ENCODE measurements at places on chromosomes 3 and 15.
A peak's percentile ranks its signal among the peaks of the same experiment; 100 is the strongest.

DNA sequence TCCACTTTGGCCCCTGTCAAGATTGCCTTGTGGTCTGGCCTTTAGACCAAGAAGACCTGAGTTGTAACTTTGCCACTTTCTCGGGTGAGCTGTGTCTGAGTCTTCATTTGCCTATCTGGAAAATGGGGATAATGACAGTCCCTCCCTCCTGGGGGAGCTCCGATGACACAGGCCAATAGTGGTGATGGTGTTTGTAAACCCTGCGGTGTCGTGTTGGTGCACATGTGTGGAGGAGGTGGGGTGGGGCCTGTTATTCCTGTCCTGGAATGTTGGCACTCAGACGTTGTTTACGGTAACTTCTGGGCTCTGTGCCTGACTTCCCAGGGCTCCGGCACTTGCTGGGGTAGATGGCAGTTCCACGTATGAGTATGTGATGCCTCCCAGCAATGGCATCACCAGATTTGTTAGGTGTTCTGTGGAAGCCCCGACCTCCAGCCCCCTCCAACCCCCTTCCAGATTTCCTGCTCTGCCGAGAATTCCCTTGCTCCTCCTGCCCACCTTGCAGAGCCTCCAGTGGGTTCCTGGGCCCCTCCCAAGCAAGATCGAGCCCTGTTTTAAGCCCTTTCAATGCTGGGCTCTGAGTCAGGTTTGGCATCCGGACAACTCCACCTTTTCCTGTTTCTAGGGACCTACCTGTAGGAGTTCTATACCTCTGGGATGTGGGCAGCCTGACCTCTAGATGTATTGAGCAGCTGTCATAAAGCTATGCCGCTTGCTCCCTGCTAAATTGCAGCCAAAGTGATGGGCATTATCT is 31.4 kb downstream of the HRH1 start:
- DNase-seq: peak; percentile 95

GRCh38 chr15:58026051-58026450 is 39.5 kb downstream of the ALDH1A2 start:
- no peak for DNase-seq

DNA sequence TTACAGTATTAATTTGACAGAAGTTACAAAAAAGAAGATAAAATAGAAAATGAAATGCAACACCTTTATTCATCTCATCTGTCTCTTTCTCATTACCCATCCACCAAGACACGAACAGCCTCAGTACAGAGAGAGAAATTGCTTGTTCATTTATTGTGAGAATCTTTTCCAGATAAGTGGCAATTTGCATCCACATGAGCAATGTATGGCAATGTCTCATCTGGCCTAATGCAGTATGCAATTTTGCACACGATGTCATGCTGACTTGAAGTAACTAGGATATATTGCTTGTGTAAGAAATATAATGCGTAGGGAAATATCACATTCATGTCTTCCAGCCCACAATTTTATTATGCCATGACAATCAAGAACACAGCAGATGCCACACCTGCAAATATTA is 866.9 kb downstream of the ROBO1 start:
- no peak for DNase-seq

DNA sequence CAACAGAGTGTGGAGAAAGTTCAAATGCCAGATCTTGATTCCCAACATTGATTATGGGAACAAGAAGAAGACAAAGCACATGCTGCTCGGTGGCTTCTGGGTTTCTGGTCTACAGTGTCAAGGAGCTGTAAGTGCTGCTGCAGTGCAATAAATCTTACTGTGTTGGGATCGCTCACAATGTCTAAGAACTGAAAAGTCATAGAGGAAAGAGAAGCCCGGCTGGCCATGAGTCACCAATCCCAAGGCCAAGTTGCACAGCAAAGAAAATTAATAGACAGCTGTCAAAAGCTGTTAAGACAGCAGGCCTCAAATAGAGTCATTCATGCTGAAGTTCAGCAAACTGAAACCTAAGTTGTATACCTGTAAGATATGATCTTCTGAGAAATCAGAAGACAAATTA is 33.2 kb upstream of the SPPL2A start:
- DNase-seq: peak; percentile 6

DNA sequence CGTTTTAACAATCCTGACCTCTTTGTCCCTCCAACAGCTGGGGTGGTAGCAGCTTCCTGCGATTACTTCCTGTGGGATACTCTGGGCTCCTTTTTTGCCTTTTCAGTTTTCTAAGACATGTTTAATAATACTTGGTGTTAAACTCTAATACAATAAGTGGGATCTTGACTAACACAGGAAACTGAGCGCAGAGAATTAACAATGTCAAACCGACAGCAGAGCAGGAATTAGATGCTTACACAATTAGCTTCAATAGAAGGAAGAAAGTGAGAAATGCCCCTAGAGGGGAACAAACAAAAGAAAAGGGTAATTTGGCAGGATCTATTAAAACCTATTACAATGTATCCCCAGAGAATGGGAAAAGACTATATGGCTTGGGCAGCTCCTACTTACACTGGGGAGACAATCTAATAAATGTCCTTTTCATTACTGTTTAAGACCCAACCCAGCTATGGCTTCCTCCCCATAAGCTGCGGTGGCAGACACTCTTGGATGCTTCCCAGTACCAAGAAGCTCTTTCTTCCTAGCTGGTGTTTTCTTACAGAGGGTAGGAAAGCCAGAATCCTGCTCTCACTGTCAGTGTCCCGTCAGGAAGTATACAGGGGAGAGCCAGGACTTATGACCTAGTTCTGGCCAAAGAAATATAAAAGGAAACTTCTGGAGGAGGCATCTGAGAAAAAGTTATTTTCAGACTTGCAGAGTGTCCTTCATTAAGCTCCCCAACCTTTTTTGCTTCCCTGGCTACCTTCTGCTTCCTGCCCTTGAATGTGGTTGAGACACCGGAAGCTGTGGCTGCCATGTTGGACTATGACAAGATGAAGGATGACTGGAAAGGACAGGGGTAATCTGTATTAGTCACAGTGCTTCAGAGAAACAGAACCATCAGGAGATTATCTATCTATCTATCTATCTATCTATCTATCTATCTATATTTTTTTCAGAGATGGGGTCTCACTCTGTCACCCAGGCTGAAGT is 194.1 kb upstream of the KBTBD8 start:
- DNase-seq: no peak

DNA sequence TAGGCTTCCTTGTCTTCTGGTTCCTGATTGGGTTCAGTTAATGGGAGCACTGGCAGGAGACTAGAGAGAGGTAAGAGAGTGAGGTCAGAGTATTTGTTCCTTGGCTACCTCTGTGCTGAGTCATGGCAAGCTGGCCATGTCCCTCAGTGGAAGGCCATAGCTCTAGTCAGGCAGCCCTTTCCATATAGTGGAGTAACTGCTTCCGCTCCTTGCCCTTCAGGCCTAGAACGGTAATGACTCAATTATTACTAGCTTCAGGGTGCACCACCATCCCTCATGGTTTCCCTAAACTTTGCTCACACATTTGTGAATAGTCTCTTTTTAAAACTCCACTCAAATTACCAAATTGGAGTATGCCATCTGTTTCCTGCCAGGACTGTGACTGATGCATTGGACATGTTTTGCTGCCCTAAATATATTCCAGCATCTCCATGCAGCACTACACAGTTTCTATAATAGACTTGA is 10.5 kb upstream of the ANO10 start:
- DNase-seq: peak; percentile 63

DNA sequence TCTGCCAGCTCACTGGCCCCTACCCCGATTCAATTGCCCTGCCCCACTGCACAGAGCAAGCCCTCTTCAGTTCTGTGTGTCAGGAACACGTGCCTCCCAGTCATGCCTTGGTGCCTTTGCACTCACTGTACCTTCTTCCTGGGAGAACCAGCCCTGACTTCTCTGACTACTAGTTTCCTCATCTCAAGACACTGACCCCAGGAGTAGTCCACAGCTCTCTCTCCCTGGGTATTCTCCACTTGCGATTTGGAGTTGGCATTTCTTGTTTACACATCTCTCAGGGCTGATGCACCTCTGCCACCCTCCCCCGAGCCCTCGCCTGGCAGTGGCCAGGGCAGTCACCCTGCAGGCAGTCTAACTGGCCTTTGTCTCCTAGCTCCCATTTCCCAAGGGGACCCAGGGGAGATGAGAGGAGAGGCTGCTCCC is 5.7 kb downstream of the CISH start:
- no peak for DNase-seq

DNA sequence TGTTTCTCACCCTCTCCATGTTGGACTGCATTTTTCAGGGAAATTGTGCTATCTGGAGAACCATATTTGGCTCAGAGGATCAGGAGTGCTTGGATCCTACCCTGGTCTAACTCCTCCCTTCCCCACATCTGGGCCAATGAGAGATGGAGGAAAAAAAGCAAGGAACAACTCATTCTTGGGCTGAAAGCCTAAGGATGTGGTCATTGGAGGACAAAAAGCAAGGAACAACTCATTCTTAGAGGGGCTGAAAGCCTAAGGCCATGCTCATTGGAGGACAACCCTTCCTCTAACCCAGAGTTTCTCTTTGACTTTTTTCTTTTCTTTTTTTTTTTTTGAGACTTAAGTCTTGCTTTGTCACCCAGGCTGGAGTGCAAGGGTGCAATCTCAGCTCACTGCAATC is 48.6 kb upstream of the CHRNB4 start:
- DNase-seq: no peak

DNA sequence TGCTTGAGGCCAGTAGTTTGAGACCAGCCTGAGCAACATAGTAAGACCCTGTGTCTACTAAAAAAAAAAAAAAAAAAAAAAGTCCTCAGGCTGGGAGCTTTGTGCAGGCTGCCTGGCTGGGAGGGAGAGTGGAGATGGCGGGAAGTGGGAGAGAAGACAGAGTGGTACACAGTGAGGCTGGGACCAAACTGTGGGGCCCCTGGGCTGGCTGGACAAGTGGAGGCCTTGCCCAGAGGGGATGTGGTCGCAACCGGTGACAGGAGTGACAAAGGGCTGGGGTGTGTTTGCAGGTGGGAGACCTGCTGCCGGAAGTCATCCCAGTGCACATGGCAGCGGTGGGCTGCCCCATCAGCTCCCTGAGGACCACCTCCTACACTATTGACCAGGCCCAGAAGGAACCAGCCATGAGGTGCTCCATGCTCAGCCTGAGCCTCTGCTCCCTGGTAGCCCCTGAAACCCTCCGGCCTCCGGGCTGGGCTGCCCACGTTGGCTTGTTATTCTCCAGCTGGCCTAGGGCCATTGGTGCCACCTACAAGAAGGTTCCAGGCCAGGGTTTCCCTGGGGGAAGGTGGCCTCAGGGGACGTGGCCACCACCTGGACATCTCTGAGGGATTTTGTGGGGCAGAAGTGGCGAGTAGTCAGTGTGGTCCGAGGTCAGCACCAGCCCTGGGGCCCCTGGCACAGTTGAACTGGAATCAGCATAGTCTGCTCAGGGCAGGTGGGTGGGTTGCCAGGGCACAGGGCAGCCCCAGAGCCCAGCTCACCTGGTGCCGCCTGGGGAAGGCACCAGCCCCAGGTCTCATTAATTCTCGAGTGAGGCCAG is 22.7 kb downstream of the ACAA1 start:
- DNase-seq: no peak

- peak; percentile 76 for DNase-seq
Observed at GRCh38 chr15:68930268-68931022, at the start of gene SPESP1. SPESP1 (plus strand) TSS chr15:68930525; CDS start chr15:68930654, 129 bp downstream.

DNA sequence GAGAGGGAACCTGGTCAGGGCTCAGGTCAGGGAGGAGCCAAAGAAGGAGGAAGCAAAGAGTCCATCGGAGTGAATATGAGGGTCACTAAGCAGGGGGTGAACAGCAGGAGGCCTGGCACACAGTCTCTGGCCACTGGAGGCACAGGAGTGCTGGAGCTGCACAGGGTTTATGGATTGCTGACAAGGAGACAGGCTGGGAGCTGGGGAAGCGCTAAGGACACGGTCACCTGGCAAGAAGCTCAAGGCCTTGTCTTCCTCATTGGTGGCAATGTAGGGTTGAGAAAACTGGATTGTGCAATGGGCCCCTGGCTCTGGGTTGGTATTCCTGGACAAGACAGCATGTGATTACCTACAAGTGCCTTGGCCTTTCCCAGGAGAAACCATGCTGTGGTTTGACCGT is 5.8 kb upstream of the CAMP start:
- DNase-seq: no peak

DNA sequence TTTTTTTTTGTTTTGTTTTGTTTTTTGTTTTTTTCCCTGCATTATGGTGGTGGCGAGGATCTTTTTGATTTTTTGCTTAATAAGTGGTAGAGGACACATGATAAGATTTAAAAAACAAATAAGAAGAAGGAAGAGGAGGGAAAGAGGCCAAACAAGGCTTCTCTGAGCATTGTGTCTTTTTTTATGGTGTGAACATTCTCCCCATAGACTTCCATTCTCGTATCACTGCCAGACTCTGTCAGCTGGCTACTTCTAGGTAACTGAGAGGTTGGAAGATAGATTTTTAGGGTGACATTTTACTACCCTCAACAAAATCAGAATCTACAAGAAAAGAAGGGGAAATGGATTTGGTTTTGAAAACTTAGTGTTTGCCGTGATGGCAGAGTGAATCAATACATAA is 3.8 kb downstream of the NLGN1 start:
- no peak for DNase-seq

DNA sequence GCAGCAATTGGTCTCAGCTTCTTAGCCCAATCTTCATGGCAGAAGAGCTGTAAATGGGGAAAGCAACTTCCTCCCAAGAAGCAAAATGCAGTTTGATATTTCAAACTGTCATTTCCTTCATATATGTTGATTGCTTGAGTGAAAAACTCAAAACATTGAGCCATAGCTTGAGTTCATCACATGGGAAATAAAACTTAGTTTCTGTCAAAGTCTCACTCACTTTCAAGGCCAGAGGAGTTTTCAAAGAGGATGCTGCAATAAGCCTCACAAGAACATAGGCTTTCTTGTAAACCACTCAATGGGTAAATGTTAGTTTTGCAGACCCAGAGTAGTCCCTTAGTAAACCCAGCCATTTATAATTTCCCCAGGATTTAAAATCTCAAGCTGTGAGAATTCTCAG is 29.1 kb upstream of the SUCLG2 start:
- no peak for DNase-seq

- DNase-seq: no peak
Observed at GRCh38 chr3:52681596-52681995, 4.1 kb downstream of the PBRM1 start.

GRCh38 chr15:38809621-38810020 is 245.0 kb upstream of the RASGRP1 start:
- peak; percentile 69 for DNase-seq

DNA sequence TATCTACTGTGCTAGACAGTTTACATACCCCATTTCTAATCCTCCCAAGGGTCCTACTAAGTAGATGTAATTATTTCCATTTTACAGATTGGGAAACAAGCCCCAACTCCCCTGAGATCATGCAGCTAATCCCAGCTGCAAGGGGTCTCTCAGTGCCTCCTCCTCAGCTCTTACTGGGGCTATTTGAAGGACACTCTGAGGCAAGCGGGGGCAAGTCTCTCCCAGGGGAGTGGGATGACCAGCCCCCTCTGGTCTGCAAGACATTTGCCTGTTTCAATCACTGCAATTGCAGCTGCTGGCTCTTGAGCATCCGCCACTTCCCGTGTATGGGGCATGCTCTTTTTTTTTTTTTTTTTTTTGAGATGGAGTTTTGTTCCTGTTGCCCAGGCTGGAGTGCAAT is 11.4 kb downstream of the LAMP3 start:
- no peak for DNase-seq

Measured in fibroblast of skin of right biceps (primary cell).